EH (cell line): ENCODE measurements at places on chromosomes 11 and 22.

GRCh38 chr11:1744137-1744886 is 6.1 kb downstream of the IFITM10 start:
- DNase-seq: peak; percentile 20

- peak; percentile 90 for DNase-seq
These were observed at the start of gene PPP1R14B for GRCh38 chr11:64246871-64247728. PPP1R14B (minus strand) TSS chr11:64246943; CDS start chr11:64246673, 270 bp downstream.

DNA sequence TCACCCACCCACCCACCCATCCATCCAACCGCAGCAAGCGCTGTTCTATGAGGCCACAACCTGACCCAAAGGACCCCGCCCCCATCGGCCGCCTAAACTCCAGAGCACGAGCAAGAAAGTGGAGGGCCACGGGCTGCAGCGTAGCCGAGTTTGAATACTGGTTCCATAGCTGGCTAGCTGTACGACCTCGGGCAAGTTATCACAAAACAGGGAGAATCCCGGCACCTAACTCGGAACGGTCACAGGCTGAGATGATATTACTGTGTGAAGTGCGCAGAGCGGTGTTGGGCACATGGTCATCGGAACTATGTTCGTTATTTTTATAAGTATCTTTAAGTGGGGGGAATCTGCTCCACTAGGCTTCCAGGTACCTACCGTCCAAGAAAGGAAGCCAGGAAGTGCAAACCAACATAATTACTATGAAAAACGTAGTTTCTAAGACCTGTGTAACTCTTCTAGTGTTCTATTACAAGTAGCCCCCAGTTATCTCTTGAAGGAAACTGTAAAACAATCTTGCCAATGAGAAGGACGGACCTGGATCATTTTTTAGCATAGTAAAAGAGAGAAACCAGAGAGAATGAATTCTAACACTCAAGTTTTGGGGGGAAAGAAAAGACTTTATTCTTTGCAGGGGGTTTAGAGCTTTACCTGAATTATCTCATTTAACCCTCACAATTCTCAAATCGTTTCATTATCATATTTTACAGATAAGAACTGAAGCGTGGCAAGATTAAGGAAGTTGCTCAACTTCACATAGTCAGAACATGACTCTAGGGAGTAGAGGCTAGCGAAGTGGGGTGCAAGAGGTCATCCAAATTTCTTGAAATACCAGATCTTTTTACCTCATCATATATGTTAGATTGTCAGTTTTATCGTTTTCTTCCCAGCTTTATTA is 663 bp upstream of the BUD13 start:
- no peak for DNase-seq

- peak; percentile 95 for DNase-seq
These were observed 129.5 kb downstream of the MAML2 start for GRCh38 chr11:96213500-96213899.
